WTC11 (cell line): ENCODE measurements at places on chromosomes 7 and 10.

GRCh38 chr10:7397049-7398035 lies 13.5 kb downstream of the SFMBT2 start:
- no peak for DNase-seq

GRCh38 chr7:17090751-17091150 lies 207.7 kb upstream of the AHR start:
- no peak for DNase-seq

GRCh38 chr7:27501001-27501400 lies 161.7 kb downstream of the HIBADH start:
- no peak for DNase-seq

DNA sequence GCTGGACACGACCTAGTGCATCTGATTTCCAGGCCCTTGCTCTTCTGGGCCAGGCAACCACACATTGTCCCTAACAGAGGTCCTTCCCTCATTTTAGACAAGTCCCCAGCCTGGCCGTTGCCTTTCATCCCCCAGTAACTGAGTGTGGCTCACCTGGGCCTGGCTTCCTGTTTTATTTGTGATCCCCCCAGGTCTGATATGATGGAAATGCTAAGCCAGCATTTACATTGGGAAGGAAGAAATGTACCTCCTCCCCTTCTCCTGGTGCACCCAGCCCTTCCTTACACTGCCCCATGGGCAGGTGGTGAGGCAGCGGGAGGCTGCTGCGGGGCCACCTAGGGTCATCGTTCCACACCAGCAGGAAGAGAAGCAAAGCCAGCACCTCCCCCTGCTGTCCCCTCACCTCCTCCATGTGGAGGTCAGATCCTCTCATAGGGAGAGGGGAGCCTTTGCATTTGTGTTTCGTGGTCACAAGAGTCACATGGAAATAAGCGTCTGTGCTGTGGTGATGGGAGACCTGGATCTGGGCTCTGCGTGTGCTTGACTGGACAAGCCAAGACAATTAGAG lies 108.8 kb downstream of the GLRX3 start:
- DNase-seq: no peak

- DNase-seq: no peak
Measured at GRCh38 chr10:33743429-33743857, 409.0 kb upstream of the NRP1 start.

DNA sequence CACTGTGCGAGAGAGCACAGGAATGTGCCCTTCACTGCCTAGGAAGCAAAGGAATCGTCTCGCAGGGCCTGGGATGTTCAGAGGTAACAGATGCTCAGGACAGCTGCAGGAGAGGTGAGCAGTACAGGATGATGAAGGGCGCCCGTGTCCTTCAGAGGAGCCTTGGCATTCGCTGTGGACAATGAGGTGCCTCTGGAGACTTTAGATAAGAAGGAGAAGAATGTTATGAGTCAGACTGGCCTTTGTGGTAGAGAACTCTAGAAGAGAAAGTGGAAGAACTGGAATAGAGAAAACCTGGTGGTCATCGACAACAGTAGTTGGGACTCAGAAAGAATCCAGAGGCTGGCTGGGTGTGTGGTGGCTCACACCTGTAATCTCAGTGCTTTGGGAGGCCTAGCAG lies 64.4 kb upstream of the LEP start:
- no peak for DNase-seq

- peak; percentile 90 for DNase-seq
Measured at GRCh38 chr7:131546583-131547141, 9.8 kb downstream of the PODXL start.

GRCh38 chr10:49278497-49278981 lies 20.4 kb upstream of the C10orf71 start:
- no peak for DNase-seq

DNA sequence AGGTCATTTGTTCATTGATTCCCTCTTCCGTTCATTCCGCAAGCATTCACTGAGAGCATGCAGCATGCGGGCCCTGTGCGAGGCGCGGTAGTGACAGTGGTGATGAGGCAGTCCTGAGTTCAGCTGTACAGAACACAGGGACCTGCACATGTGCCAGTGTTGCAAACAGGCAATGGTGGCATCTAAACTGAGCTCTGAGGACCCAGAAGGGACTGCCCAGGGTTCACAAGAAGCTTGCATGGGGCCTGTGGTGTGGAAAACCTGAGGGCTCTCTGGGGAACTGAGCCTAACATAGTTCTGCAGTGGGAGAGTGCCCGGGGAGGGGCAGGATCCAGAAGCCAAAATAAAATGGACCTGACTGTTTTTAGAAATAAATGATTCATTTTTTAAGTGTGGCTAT lies 13.2 kb downstream of the ZNF488 start:
- DNase-seq: no peak

DNA sequence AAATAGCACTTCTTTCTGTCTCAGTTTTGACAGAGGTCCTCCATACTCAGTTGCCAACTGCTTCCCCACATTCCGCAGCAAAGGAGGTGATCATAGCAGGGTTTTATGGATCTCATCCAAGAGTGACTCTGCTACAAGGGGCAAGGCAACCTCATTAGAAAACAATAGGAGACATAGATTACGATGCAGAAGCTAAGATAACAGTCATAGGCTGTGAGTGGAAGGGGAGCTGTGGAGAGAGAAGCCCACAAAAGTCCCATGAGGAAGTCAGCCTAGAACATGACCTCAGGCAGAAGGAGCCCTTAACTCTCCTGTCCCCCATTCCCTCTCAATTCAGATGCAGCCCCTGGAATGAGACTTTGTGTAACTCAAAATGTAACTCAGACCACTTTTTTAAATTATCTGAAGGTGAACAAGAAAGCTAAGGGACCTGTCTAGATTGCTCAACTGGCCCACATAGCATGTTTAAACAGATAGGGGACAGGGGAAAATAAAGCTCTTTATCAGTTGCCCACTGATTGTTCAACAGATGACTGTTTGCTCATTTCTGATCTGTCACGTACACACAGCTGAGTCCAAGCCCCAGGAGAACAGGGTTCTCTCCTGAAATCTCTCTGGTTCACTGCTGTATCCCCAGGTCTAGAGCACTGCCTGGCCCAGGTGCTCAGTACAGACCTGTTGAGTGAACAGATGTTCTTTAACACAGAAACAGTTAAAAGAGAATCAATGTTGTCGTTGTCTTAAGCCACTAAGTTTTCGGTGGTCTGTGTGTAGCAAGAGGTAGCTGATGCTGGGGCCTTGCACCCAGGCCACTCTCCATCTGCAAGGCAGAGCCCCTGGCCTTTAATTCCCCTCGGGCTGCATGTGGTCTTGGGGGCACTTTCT lies 1.5 kb upstream of the NCOA4 start:
- no peak for DNase-seq

GRCh38 chr7:154795437-154795836 lies 207.5 kb downstream of the PAXIP1 start:
- no peak for DNase-seq

DNA sequence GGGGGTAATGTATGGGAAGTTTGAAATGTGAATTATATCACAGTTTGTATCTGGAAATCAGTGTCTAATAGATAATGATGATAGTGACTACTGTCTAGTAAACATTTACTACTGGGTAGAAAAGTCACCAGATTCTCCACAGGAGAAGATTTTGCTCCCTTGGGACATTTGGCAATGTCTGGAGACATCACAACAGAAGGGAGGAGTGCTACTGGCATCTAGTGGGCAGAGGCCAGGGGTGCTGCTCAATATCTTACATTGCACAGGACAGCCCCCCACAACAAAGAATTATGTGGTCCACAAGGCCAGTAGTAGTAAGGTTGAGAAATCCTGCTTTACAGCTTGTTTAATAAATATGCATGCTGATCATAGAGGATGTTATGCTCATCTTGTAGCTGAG lies 92.3 kb upstream of the PRPS1L1 start:
- DNase-seq: peak; percentile 38

DNA sequence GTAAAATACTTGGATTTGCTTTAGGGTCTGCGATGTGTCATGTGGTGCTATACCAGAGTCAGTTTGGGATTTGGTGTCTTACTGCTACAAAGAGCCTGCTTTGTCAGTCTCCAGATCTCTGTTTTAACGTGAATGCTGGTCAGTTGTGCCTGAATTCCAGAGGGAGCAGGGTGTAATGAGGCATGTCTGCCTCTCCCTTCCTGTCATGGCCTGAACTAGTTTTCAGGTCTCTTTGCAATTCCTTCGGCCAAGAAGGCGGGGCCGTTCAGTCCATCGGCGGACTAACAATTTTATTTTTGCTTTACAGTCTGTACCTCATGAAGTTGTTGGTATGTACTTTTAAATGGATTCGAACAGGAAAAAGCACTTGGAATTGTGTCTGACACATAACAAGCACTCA lies 465.1 kb upstream of the ADARB2 start:
- DNase-seq: peak; percentile 32

- DNase-seq: no peak
Measured at GRCh38 chr10:58781873-58782488, 269.3 kb downstream of the BICC1 start.

DNA sequence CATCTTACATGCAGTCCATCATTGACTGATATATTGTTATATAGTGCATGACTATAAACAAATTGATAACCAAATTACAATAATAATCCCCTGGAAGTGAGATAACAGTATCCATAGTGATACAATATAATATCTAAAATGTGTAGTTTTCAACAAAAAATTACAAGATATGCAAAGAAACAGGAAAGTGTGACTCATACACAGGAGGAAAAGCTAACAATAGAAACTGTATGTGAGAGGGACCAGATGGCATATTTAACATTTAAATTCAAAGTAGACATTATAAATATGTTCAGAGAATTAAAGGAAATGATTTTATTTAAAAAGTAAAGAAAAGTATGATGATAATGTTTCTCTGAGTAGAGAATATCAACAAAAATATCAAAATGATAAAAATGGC lies 8.0 kb downstream of the OR9A2 start:
- DNase-seq: no peak

DNA sequence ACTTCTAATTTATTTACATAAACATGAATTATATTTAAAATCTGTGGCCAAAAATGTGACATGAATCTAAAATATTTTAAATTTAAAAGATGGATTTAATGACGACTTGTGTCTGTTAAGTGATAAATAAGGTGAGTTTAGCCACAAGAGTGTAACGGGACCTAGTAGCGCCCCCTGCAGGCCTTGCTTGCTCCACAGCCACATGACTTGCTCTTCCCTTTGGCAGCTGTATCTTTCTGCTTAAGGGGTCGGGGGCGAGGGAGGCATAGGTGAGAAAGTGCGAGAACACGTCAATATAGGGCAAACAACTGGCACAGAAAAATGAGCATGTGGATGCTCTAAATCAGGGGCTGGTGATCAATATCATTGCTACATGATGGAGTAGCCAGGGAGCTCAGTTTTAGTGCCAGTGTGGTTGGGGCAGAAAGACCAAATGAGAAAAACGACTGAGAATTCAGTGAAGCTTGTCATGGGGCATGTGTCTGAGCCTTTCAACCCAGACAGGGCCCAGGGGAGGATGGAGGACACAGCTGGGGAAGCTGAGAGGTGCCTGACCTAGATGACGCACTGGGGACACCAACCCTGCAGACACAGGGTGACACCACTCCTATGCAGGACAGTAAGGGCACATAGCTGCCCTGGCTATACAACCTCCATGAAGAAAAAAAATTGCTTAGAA lies 49.8 kb downstream of the PAXIP1 start:
- peak; percentile 86 for DNase-seq

DNA sequence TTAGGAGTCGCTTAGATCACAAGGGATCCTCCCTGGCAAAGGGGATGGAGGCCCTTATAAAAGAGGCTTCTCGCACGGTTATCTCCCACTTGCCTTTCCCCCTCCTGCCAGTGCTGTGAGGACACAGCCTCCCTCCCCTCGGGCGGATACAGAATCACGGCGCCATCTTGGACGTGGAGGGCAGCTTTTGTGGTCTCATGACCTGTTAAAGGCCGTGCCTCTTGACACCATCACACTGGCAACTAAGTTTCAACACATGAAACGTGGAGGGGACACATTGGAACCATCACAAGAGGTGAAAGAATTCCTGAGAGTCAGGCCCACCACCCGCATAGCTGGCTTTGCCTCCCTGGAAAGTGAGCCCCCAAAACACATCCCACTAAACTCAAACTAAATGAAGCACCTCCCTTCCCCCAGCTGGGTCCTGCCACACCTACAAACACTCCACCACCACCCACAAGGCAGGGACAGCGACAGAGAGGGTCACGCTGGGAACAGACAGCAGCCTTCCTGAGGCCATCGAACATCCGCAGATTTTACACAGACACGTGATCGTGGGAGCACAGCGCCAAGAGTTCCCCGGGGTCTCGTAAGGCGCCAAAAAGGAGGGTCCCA lies 110.6 kb downstream of the TCERG1L start:
- no peak for DNase-seq

GRCh38 chr10:107847620-107848019 lies 683.1 kb upstream of the SORCS1 start:
- no peak for DNase-seq

GRCh38 chr7:99748846-99749579 lies 14.0 kb upstream of the CYP3A7 start:
- no peak for DNase-seq

- no peak for DNase-seq
Measured at GRCh38 chr10:87550741-87551140, 46.0 kb downstream of the MINPP1 start.

- DNase-seq: no peak
Measured at GRCh38 chr10:103481974-103482531, 3.0 kb upstream of the CALHM3 start.

DNA sequence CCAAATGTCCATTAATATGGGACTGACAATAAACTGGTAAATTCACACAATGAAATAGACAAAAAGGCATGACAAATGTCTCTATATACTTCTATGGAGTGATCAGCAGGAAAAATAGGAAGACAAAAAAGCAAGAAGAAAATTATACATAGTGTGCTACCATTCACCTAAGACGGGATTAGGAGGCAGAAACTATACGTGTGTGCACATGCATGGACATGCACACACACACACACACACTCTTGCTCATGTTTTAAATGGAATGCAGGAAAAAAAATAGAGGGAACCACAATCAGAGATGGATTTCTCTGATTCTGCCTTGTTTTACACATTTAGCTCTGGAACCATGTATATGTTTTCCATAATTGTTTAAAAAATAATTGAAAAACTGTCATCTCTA lies 119.0 kb downstream of the ZFAND4 start:
- no peak for DNase-seq

GRCh38 chr10:33666686-33667480 lies 332.4 kb upstream of the NRP1 start:
- no peak for DNase-seq

DNA sequence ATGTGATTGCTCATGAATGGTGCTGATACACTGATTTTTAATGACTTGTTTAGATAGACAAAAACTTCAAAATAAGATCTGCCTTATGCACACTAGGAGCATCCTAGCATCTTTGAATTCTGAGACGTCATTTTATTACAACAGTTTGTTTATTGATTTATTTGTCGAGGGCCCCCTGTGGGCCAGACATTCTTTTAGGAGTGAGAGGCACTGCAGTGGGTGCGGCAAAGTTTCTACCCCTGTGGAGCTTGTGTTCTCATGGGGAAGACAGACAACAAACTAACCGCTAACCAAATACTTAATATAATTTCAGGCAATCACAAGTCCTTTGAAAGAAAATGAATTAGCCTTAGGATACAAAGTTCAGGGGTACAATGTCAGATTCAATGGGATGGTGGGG lies 363.1 kb downstream of the RPS24 start:
- DNase-seq: no peak
